ENCODE measurements at places on chromosomes 7 and 10.

DNA sequence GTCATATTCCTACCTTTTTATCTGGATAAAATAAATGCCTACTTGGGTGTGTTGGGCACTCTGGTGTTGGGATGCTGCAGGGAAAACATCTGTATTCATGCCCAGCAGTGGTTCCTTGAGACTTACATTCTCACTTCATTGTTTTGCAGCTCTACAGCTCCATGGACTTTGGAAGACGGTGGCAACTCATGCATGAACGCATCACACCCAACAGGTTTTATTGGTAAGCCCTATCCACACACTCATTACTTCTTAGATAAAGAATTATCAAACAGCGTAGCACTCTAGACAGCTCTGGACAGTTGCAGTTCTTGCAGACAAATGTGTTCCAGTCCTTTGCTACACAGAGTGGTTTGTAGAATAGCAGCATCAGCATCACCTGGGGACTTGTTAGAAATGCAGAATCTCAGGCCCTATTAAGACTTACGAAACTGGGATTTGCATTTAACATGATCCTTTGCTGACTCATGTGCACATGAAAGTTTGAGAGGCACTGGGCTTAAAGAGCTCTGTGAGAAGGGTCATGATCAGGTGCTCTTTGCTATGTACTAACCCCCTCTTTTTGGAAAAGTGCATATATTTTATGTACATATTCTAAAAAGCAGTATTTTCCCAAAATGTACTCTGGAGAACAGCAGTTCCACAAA is 401.9 kb downstream of the SORCS3 start:
- no peak for DNase-seq

GRCh38 chr7:122468945-122469344 is 164.4 kb upstream of the FEZF1 start:
- DNase-seq: peak; percentile 2

DNA sequence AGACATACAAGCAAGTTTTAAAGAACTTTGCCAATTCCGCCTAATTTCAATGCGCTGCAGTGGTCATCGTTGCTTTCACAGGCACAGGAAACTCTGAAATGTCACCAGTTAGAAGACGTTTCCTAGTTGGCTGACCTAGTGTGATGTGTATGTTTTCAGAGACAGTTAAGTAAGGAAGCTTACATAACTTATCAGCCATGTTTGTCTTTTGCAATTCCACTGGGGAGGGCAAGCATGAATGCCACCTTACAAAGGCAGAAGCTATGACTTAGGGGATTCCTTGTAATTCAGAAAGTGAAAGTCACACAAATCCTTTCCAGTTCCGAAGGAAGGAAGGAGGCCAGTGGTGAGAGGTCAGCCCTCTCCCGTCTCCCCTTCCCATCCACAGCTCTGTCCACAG is 15.0 kb upstream of the NPS start:
- no peak for DNase-seq

- DNase-seq: no peak
These were observed 920.9 kb downstream of the GRID1 start for GRCh38 chr10:85445702-85446101.

DNA sequence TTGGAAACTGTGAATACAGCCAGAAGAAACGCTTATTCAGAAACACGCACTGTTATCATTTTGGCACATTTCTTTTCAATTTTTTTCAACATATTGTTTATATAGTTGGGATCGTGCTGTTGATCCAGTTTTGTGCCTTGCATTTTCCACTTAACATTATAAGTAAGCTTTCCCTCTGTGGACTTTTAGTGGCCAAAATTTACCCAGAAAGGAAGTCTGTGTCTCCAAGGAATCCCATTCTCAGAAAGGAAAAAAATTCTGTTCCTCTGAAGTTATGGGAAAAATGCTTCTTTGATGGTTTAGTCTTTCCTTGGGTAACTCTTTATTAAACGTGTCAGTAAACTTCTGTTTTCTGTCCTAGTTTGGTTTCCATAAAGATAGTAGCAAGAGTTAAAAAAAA is 280.0 kb downstream of the REEP3 start:
- no peak for DNase-seq

- no peak for DNase-seq
These were observed 11.5 kb downstream of the LIPJ start for GRCh38 chr10:88598055-88598454.

DNA sequence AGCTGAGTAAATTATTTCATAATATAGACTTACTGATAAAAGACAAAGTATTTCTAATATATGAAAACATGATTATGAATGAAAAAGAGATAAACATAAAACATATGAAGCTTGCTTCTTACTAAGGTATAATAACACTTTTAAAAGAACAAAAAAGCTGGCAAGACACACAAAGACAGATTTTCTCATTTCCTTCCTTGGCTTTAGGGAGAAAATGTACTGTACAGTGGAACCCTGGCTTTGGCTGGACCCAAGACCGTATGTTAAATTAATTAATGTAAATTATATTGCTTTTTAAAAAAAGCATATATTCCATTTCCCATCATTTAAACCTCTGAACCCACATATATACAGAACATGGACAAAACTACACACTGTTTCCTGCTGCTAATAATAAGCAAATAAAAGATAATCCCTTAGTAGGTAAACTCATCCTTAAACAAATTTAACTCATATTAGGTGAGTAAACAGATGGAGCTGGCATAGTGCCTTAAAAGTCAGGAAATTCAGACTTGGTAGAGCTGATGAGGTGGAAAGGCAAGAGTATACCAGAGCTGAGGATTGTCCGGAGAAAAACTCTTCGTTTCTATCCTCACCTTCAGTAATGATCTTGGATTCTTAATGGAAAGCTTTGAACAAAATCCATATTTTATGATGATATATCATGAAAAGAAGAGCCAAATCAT is 1016.4 kb upstream of the KCND2 start:
- no peak for DNase-seq

GRCh38 chr7:28389504-28390395 is 22.6 kb upstream of the CREB5 start:
- peak; percentile 50 for DNase-seq

GRCh38 chr10:69160809-69161241 is 19.2 kb upstream of the SUPV3L1 start:
- no peak for DNase-seq

DNA sequence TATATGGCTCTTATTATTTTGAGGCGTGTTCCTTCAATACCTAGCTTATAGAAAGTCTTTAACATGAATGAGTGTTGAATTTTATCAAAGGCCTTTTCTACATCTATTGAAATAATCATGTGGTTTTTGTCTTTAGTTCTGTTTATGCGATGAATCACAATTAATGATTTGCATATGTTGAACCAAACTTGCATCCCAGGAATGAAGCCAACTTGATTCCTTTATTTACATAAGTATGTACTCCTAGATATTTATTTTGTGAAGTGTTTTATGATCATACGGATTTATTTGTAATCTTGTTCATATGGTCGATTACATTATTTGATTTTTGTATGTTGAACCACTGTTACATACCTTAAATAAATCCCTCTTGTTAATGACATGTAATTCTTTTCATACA is 244.3 kb upstream of the KCND2 start:
- DNase-seq: no peak

DNA sequence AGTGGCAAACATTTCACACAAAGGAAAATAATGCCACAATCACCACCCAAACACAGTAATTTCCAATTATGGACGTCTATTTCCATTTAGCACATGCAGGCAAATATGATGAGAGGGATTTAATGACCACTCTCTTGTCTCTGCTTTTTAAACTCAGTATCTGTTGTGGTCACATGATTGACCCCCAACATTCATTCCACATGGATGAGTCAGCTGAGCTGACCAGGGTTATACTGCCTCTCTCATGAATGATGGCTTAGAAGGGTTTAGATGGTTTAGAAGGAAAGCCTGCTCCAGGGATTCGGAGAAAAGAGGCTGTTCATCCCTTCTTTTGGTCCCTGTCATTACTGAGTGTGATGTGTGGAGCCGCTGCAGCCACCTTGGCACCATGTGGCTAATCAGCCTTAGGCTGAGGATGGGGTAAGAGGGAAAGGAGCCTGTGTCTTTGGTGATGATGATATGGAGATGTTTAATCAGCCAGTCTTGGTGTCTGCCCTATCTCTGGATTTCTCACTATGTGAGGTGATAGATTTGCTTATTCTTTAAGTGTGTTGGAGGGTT is 38.2 kb upstream of the JAKMIP3 start:
- DNase-seq: no peak

DNA sequence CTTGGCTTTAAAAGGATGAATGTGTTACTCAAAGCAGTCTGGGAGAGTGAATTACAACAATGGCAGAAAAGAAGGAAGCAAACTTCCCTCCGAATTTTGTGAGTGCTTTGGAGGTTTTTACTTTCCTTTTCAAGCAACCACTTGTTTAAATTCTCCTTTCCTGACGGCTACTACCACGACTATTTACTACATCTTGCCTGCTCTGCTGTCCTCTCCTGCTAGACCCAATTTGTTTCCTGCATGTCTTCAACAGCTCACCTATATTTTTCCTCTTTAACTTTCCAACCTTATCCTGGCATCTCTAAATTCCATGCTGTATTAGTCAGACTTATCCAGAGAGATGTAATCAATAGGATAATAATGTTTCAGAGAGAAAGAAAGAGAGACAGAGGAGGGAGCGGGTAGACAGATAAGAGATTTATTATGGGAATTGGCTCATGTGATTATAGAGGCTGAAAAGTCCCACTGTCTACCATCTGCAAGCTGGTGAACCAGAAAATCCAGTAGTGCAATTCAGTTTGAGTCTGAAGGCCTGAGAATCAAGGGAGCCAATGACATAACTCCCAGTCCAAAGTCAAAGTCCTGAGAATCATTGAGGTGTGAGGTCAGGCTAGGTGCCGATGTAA is 42.8 kb upstream of the SLC13A1 start:
- DNase-seq: no peak

- no peak for DNase-seq
These were observed 17.7 kb downstream of the MDFIC start for GRCh38 chr7:114939484-114940097.

DNA sequence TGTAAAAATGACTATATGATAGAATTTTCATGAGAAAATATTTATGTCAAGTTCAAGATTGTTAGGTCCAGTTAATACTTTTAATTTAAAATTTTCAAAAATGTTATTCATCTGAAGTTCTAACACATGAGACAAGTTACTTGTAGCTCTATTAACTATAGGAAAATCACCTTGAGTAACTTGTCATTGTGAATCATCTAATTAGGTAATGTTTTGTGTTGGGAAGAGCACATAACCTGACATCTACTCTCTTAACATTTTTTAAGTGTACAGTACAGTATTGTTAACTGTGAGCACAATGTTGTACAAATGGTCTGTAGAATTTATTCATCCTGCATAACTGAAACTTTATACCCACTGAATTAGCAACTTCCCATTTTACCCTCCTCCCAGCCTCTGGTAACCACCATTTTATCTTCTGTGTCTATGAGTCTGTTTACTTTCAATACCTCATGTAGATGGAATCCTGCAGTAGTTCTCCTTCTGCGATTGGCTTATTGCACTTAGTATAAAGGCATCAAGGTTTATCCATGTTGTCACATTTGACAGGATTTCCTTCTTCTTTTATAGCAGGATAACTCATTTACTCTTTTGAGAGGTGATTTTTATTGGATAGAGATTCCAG is 54.6 kb downstream of the ARL4A start:
- DNase-seq: peak; percentile 46

DNA sequence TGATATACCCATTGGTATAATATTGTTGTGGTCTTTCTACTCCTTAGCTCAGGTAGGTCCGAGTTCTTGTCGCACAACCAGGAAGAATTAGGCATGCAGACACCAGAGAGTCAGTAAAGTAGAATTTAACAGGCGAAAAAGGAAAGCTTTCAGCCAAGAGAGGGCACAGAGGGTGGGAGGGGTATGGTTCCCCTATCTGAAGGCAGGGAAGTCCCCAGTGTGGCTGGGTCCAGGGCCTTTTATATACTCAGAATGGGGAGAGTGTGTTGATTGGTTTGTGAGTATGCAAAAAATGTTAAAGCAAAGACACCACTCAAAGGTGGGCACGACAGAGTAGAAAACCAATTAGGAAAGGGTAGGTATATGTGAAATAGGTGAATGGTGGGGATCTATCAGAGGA is 53.9 kb downstream of the IMMP2L start:
- DNase-seq: no peak
